ENCODE measurements at places on chromosomes 12 and 14.
A peak's percentile ranks its signal among the peaks of the same experiment; 100 is the strongest.

- no peak for DNase-seq
Measured at GRCh38 chr12:104738331-104738730, 219.8 kb downstream of the SLC41A2 start.

DNA sequence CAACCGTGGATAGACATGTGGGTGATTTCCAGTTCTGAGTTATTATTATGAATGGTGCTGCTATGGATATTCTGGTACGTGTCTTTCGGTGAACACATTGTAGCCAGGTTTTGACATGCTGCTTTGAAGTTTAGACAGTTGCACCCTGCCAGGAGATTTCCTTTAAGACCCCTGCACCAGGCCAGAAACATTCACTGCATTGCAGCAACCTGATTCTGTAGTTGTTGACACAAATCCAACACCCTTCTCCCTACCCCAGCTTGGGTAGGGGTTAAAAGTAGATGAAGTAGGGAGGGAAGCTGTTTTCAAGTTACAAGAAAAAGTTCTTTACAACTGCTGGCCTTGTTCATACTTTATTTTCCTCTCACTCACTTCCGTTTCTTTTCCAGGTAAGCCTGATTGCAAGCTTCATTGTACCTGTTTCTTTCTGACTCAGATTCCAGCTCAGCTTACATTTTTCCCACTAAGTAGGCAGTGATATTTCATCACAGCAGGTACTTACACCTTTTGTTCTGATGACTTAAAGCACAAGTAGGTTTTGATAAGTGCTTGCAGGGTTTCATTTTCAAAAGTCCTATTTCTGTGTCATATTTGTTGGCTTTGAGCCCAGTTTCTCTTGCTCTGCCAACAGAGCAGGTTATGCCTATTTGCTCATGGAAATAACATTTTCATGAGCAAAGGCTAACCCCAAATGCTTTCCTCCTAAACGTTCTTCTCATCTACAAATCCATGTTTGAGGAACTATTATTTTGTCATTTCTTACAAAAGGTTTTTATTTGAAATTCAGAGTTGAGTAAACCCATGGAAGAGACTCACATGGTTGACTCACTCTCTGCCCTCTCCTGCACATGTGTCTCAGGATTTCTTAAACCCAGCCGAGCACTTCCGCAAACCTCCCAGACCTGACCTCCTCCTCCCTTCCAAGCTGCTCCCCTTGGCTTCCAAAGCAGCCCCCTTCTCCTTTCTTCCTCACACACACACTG lies 12.1 kb upstream of the LTA4H start:
- no peak for DNase-seq

GRCh38 chr12:54240971-54241588 lies 38.8 kb downstream of the CBX5 start:
- DNase-seq, result no peak

GRCh38 chr12:131773582-131774221 lies 54.5 kb upstream of the MMP17 start:
- DNase-seq, result no peak

GRCh38 chr14:80425686-80426085 lies 214.4 kb upstream of the DIO2 start:
- no peak for DNase-seq

GRCh38 chr14:72640911-72641485 lies 252.9 kb downstream of the DPF3 start:
- no peak for DNase-seq

DNA sequence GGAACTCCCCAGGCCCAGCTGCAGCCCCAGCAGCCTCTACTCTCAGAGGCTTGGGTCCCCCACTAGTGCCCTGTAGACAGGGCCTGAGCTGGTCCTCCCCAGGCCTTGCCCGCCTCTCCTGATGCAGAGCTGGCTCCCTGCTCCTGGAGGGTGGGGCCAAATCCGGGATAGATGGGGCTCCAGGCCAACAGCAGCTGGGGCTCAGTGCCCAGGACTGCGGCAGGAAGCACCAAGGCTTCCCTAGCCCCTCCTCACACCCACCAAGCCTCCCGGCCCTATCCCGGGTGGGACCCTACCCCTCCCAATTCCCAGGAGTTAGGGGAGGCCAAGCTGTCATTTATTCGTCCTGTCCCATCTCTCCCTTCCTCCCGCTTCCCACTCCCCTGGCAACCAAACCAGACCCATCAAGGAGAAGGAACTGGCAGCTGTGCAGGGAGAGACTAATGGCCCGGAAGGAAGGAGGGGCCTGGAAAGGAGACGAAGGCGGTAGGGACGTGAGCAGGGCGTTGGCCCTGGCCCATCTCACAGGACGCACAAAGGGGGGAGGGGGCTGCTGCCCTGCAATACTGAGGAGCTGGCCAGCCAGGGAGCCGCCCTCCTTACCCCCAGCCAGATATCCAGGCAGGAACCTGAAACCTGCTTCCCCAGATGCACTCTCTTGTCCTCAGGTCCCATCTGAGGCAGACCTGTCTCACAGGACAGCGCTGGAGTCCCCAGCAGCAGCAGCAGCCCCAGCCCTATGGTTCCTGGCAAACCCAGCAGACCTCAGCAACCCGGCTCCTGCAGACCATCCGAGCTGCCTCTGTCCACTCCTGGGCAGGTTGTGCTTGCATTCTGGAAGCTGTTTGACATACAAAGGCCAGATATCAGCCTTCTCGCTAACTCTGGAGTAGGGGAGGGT lies 1.6 kb upstream of the PRPH start:
- peak; percentile 30 for DNase-seq

- DNase-seq, result no peak
Measured at GRCh38 chr14:31070431-31070830, 44.3 kb upstream of the STRN3 start.

GRCh38 chr14:56087671-56088471 lies 30.3 kb upstream of the PELI2 start:
- DNase-seq, result no peak

DNA sequence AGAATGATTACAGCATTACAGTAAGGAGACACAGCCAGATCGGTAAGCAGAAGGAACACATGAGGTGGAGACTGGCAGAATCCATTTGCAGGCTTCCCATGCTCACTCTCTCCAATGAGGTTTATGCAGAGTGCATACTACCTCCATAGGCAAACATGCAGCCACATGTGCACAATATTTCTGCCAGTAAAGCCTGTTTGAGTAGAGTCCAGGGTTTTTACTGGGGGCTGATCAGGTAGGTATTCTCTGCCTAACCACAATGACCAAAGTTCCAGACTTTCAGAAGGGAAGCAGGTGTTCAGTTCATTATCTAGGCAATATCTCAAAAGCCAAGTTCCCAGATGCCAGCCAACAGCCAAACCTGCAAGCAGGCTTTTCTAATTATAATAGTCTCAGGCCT lies 31.1 kb downstream of the INTS13 start:
- DNase-seq, result no peak

- DNase-seq, result no peak
Measured at GRCh38 chr14:31879661-31880348, 197.3 kb upstream of the ARHGAP5 start.

GRCh38 chr12:82910246-82910893 lies 223.7 kb downstream of the TMTC2 start:
- no peak for DNase-seq

GRCh38 chr12:31618228-31619025 lies 27.5 kb upstream of the DENND5B start:
- DNase-seq, result no peak

DNA sequence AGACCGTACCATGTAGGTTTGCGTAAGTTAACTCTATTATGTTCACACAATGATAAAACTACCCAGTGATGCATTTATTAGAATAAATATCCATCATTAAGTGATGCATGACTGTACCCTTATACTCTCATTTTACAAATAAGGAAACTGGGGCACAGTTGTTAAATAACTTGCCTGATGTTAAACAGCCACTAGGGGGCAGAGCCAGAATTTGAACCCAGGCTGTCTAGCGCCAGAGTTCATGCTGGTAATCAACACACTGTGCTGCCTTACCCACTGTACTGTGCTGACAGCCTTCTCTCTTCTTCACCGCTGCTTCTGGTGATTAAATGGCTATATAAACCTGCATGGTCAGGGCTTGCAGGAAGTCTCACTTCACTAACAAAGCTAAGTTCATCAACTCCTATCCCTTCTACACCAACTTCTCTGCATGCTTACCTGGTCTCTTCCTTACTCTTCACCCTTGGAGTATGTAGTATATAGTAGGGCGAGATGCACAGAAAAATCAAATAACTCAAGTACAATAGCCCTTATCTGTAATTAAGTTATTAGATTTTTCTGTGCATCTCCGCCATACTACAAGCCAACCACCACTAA lies 43.6 kb upstream of the APPL2 start:
- peak; percentile 60 for DNase-seq

DNA sequence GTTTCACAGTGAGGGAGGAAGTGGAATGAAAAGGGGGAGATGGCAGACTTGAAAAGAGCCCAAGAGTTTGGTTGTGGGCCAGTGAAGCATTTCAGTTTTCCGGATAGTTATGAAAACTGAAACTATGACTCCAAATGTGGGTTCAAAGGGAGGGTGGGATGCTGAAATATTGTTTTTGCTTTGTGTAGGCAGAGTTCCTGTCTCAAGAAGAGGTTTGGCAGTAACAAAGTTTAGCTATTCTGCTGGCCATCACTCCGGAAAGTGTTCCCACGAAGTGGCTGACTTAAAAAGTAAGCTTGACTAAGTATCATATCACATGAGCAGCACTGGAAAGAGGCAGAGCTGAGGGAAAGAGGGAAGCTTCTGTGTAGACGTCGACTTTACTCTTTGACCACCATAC lies 85.2 kb downstream of the CAND1 start:
- DNase-seq, result no peak

- no peak for DNase-seq
Measured at GRCh38 chr14:99703381-99703780, 19.3 kb downstream of the CYP46A1 start.

- DNase-seq, result no peak
Measured at GRCh38 chr12:57230381-57231155, 1.1 kb downstream of the SHMT2 start.

GRCh38 chr14:61033054-61033453 lies 52.0 kb downstream of the SLC38A6 start:
- no peak for DNase-seq

- no peak for DNase-seq
Measured at GRCh38 chr14:85822236-85822635, 292.3 kb downstream of the FLRT2 start.

GRCh38 chr14:65462411-65462810 lies 49.9 kb downstream of the FUT8 start:
- no peak for DNase-seq

GRCh38 chr14:94005324-94006073 lies 8.4 kb downstream of the CCDC197 start:
- DNase-seq, result peak; percentile 51

GRCh38 chr12:6370994-6371754 lies 4.2 kb downstream of the SCNN1A start:
- DNase-seq, result no peak

DNA sequence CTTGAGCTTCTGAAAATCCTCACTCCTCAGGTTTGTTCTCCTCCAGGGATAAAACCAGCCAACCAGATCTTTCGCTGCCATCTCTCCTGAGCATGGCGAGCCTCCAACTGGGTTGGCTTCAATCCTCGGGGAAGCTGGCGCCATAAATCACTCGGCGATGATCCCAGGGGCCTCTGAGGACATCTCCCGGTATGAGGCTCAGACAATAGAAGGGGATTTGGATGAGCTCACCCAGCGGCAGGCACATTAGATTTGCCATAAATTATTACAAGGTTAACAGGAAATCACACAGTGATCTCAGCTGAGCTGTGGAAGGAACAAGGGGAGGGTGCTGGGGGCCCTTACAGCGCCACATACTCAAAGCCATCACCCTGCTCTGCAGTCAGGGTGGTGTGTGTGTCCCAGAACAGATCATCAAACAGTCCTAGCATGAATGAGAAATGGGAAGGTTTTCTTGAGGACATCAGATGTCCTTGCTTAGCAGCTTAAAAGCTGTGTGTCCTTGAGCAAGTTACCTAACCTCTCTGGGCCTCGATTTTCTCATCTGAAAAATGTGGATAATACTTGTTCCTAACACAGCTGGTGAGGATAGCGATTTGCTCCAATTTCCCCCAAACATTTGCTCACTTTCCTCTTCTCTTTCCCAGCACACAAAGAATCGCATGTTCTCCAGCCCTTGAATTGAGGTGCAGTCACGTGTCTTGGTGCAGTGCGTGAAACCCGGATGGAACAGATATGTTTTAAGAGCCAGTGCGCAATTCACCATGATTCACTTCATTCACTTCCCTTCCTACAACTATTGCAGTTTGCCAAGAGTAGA lies 142.8 kb downstream of the SCARB1 start:
- peak; percentile 89 for DNase-seq

GRCh38 chr12:78189656-78190055 lies 359.0 kb downstream of the NAV3 start:
- no peak for DNase-seq

DNA sequence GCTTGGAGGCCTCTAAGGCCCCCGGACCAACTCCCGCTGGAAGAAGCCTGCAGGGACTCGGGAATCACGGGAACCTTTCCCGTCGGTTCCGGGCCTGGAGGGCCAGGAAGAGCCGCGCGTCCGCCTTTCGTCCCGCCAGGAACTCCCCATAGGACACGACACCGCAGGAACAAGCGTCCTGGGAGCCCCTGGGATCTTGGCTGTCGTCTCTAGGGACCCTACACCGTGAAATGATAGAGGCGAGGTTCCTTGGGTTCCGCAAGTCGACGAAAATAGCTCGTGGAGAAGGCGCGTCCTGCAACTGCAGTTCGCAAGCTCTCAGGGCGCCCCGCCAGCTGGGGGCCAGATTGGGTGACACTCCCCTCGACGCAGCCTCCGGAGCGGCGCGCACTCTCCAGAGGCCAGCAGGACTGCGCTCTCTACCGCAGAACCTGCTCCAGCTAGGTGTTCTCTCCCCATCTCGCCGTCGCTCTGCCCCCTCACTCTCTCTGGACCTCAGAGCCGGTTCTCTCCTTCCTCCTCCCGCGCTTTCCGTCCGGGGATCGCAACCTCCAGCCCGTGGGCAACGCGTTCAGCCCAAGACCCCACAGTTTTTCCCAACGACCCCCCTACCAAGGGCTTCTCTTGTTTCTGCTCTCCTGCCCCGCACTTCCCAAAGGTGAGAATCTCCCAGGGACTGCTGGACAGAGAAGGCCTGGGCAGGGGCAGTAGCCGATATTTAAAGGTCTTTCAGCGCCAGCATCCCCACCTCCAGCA lies 776 bp downstream of the BMP4 start:
- DNase-seq, result peak; percentile 65

DNA sequence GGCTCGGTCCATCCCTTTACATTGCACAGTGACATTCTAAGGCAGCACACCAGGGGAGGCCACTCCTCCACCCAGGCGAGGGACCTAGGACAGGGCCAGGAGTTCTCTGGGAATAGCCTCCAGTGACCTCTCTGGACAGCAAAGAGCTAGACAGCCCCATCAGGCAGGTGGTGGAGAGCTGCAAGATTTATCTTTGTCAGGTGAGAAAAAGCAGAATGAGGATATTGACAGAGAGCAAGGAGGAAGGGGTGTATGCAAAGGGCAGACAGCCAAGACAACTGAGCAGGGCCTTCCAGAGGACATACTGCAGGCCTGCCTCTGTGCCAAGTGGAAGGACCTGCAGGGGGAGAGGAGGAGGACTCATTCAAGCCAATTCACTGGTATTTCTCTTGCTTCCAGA lies 112.4 kb upstream of the MAX start:
- no peak for DNase-seq

DNA sequence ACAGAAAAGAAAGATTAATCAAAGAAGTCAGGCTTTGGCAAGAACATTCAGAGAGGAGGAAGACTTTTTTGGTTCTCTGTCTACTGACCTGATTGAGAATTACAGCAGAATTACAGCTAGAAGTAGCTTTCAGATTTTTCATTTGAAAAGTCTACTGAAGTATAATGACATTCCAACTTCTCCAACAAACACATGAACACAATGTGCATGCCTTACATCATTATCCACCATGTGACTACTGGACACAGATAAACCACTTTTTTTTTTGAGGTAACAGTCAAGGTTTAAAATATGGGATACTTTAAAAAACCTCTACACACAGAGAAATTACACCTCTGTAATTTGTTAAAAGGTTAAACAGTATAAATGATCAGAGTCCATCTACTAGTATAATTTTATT lies 12.3 kb downstream of the BTBD7 start:
- DNase-seq, result no peak
